ENCODE measurements at places on chromosomes 3 and 15. TPM values are rescaled to one million over a fixed set of nuclear protein-coding genes. Genes with fewer than 3 reads are reported as not detected.

GRCh38 chr15:61227269-61227949, 1.7 kb downstream of the RORA start:
- H3K27ac ChIP-seq, result no peak overlapping the region
- H3K27me3 ChIP-seq, result peaks cover 3% of the 10 kb centered on the region

DNA sequence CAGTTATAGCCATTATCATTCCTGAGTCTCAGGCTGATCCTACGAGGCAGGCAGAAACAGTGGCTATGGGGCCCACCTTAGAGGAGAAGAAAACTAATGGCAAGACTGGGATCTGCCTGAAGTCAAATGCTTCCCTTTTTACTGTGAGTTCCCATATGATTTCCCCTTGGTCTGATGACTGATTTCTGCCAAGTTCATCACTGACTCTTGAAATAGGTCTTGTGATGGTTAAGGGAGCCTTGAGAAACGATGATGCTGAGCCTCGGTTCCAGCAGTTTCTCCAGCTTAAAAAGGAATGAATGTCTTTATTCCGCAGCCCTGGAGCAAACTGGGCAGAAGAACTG, 29.4 kb upstream of the LDHAL6B start:
- DNase-seq, result no peak
- peaks cover 10% of the 10 kb centered on the region for H3K4me1 ChIP-seq
- H3K4me3 ChIP-seq, result no peak overlapping the region
- no peaks in the 10 kb centered on the region for H3K27me3 ChIP-seq
- no peaks in the 10 kb centered on the region for H3K36me3 ChIP-seq

GRCh38 chr3:73469331-73469730, 155.4 kb downstream of the PDZRN3 start:
- H3K27ac ChIP-seq, result no peak overlapping the region
- H3K4me1 ChIP-seq, result no peaks in the 10 kb centered on the region
- no peaks in the 10 kb centered on the region for H3K27me3 ChIP-seq
- no peak overlapping the region for H3K4me3 ChIP-seq

DNA sequence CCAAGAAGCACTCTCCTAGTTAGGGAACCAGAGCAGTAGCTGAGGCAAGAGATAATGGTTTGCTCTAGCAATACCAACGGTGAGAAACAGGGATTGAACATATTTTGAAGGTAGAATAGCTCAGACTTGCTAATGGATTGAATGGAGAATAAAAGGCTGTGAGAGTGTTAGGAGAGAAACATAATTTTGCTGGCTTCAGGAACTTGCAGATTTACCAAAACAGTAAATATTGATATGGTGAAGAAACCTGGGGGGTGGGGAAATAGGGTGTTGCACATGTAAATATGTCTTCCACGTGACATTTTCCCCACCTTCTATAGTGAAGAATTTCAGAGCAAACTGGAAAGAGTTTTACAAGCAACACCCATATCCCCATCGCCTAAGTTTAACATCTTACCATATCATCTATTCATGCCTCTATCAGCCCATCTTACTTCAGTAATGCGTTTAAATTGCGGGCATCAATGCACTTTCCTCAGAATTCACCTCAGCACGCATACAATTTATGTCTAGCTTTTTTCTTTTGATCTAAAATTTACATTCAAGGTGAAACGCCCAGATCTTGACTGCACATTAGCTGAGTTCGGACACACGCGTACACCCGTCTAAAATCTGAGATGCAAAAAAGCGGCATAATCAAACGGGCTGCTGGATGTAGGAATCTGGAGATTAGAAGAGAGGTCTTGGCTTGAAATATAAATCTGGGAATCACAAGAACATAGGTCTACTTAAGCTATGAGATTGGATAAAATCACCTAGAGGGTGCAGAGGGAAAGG, 891 bp upstream of the NR1D2 start:
- peaks cover 29% of the 10 kb centered on the region for H3K4me1 ChIP-seq
- no peaks in the 10 kb centered on the region for H3K27me3 ChIP-seq
- H3K27ac ChIP-seq, result peak overlapping the region; percentile 98
- DNase-seq, result no peak
- peak overlapping the region; percentile 74 for H3K4me3 ChIP-seq

Gene FAM131A
- 52.7 TPM for total RNA-seq

GRCh38 chr15:35305946-35306345, 220.9 kb upstream of the NANOGP8 start:
- H3K27ac ChIP-seq, result peak overlapping the region; percentile 75
- DNase-seq, result no peak
- no peak overlapping the region for H3K4me3 ChIP-seq
- no peaks in the 10 kb centered on the region for H3K27me3 ChIP-seq

Gene RTP3
- not detected for total RNA-seq

DNA sequence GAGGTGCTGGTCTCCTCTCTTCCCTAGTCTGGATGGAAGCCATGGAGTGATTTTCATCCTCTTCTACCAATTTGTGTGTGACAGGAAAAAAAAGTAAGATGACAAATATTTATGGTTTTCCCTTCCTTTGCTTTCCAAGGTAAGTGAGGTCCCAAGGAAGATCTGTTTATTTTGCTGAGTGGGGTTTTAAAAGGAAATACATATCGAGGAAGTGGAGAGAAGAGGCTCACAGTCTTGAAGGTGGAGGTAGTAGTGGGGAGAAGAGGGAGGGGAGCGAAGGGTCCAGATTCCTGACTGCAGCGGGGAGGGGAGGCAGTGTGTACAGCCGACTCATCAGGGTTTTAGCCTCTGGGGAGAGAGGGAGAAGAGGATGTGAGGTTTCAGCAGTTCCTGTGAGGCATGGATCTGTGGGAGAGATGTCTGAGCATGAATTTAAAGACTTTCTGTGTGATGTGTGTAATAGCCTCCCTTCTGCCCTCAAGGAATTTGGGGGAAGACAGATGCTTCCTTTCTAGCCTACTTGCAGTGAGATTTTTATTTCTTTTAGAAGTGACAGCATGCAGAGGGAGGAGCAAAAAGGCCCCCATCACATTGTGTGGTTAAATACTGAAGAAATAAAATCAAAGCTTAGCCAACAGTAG, 272.4 kb downstream of the THRB start:
- H3K27ac ChIP-seq, result no peak overlapping the region
- H3K4me3 ChIP-seq, result no peak overlapping the region
- H3K4me1 ChIP-seq, result no peaks in the 10 kb centered on the region
- no peaks in the 10 kb centered on the region for H3K27me3 ChIP-seq

- H3K36me3 ChIP-seq, result no peaks in the 10 kb centered on the region
- H3K4me1 ChIP-seq, result peaks cover 37% of the 10 kb centered on the region
- no peak for DNase-seq
- no peak overlapping the region for H3K4me3 ChIP-seq
- H3K27ac ChIP-seq, result peak overlapping the region; percentile 63
- H3K27me3 ChIP-seq, result no peaks in the 10 kb centered on the region
Observed at GRCh38 chr3:195101001-195101583, 169.9 kb downstream of the XXYLT1 start.

Gene SLC22A13
- 0.34 TPM for total RNA-seq

Gene PDE12
- 32.2 TPM for total RNA-seq

Gene CACNA2D3
- 3.0 TPM for total RNA-seq

DNA sequence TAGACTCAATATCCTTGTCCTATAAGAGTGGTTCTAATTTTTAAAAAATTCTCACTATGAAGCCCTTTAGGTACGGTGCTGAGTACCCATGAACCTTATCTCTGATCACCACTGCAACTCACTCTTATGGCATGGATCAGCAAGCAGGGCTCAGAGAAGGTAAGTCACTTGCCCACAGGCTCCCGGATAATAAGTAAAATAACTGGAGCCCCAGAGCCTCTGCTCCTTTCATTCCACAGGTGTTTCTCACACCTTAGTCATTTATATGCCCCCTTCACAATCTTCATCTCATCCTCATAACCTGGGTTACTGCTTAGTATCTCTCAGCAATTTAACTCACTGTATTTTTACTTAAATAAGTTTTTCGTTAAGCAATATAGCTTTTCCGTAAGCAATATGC, 28.4 kb upstream of the AKAP13 start:
- H3K4me1 ChIP-seq, result no peaks in the 10 kb centered on the region
- no peak overlapping the region for H3K4me3 ChIP-seq
- H3K27ac ChIP-seq, result no peak overlapping the region
- no peaks in the 10 kb centered on the region for H3K36me3 ChIP-seq

- H3K4me1 ChIP-seq, result no peaks in the 10 kb centered on the region
- H3K27ac ChIP-seq, result no peak overlapping the region
- no peak overlapping the region for H3K4me3 ChIP-seq
- no peaks in the 10 kb centered on the region for H3K27me3 ChIP-seq
Observed at GRCh38 chr3:56958879-56959278, 101.6 kb upstream of the SPATA12 start.

GRCh38 chr3:4416427-4416945, 50.6 kb downstream of the SUMF1 start:
- H3K4me1 ChIP-seq, result peaks cover 3% of the 10 kb centered on the region
- H3K4me3 ChIP-seq, result no peak overlapping the region
- H3K27ac ChIP-seq, result no peak overlapping the region
- no peak for DNase-seq

- no peaks in the 10 kb centered on the region for H3K27me3 ChIP-seq
- H3K4me1 ChIP-seq, result no peaks in the 10 kb centered on the region
- no peak overlapping the region for H3K27ac ChIP-seq
- no peak overlapping the region for H3K4me3 ChIP-seq
Observed at GRCh38 chr3:19016851-19017250, 131.5 kb upstream of the KCNH8 start.

DNA sequence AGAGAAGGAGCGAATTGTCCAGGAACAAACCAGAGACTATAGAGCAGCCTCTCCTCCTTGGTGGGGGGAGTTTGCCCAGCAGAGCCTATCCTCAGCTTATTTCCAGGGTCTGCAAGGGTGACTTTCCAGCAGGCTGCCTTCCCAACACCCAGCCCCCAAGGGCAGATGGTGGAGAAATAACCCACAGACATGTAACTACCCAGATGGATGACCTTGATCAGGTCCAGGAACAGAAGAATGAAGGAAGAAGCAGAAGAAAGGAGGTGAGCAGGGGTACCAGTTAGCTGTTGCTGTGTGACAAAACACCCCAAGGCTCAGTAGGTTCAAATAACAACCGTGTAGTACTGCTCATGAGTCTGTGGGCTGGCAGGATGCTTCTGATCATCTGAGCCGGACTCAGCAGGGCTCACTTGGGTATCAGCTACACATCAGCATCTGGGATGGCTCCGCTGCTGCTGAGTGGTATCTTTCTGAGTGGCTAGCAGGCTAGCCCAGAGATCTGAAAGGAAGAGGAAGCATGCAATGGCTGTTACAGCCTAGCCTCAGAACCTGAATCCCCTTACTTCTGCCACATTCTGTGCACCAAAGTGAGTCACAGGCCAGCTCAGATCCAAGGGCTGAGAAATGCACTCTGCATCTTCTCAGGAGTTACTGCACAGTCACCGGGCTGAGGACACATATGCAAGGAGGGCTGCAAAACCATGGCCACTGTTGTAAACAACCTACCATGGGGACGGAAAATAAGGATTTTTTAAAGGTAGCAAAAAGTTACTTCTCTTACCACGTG, 22.2 kb upstream of the TXNRD3 start:
- H3K27me3 ChIP-seq, result no peaks in the 10 kb centered on the region
- no peaks in the 10 kb centered on the region for H3K36me3 ChIP-seq
- no peak for DNase-seq
- H3K27ac ChIP-seq, result no peak overlapping the region

Gene TMEM158
- not detected for total RNA-seq

Gene MAPKAPK3
- 57.8 TPM for total RNA-seq

DNA sequence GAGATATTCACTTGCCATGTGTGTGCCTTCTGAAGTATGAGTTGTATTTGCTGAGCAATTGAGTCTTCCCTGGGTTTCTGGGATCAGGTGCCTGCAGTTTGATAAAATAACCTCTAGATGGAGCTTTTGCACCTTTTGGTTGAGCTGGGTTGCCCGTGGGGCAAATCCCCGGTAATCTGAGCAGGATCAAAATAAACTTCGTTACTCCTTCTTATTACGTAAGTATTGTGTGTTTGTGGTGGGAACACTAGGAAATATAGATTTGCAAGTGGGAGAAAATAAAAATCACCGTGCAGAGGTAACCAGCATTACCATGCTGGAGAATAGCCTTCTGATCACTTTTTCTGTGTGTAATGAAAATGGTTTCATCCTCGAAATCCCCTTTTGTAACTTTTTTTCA, 277.4 kb upstream of the NR2E3 start:
- H3K27me3 ChIP-seq, result no peaks in the 10 kb centered on the region
- no peaks in the 10 kb centered on the region for H3K36me3 ChIP-seq
- H3K27ac ChIP-seq, result no peak overlapping the region
- H3K4me3 ChIP-seq, result no peak overlapping the region
- no peaks in the 10 kb centered on the region for H3K4me1 ChIP-seq
- no peak for DNase-seq

Gene SPINT1
- total RNA-seq, result 128 TPM

Gene ZMYND10
- 3.1 TPM for total RNA-seq

DNA sequence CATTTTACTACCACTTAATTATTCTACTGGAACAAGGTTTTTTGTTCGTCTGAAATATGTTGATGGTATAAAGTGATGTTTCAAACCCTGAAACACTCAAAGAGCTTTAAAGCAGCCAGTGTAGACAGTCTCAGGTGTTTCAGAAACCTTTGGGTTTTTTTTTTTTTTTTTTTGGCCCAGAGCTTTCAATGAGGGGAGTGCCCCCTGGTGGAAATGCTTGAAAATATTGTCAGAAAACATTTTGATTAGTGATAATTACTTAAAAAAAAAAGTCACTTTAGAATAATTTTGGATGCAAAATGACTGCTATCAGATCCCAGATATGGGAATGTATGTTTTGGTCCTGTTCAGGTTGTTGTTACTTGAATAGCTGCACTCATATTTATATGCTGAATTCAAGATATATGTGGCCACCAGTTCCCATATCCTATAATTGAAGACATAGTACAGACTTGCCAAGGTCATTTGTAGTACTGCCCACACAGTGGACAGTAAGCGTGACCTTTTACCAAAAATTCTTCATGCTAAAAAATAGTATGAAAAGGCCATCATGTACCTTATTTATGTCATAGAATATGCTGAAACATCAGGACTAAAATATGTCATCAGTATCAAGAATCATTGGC, 35.9 kb downstream of the SATB1 start:
- H3K4me1 ChIP-seq, result no peaks in the 10 kb centered on the region
- H3K36me3 ChIP-seq, result peaks cover 4% of the 10 kb centered on the region
- no peaks in the 10 kb centered on the region for H3K27me3 ChIP-seq
- no peak overlapping the region for H3K4me3 ChIP-seq

GRCh38 chr15:100905850-100906249, 13.3 kb upstream of the LRRK1 start:
- H3K27me3 ChIP-seq, result peaks cover 3% of the 10 kb centered on the region
- DNase-seq, result no peak
- no peak overlapping the region for H3K4me3 ChIP-seq
- peaks cover 5% of the 10 kb centered on the region for H3K4me1 ChIP-seq

GRCh38 chr15:66625974-66626373, 60.2 kb upstream of the LCTL start:
- no peaks in the 10 kb centered on the region for H3K36me3 ChIP-seq
- no peak for DNase-seq
- H3K27ac ChIP-seq, result no peak overlapping the region
- no peak overlapping the region for H3K4me3 ChIP-seq

Gene LRRC49
- total RNA-seq, result 13.2 TPM

GRCh38 chr3:143011705-143012104, 10.3 kb downstream of the U2SURP start:
- DNase-seq, result no peak
- H3K4me1 ChIP-seq, result peaks cover 15% of the 10 kb centered on the region
- H3K27ac ChIP-seq, result no peak overlapping the region
- no peaks in the 10 kb centered on the region for H3K27me3 ChIP-seq
- H3K36me3 ChIP-seq, result peaks cover under 1% of the 10 kb centered on the region

GRCh38 chr3:101643861-101644613, 32.9 kb downstream of the ZBTB11 start:
- no peak overlapping the region for H3K4me3 ChIP-seq
- H3K4me1 ChIP-seq, result no peaks in the 10 kb centered on the region
- DNase-seq, result no peak
- H3K36me3 ChIP-seq, result peaks cover 14% of the 10 kb centered on the region

- no peaks in the 10 kb centered on the region for H3K36me3 ChIP-seq
- peaks cover 6% of the 10 kb centered on the region for H3K4me1 ChIP-seq
- no peak overlapping the region for H3K4me3 ChIP-seq
- DNase-seq, result no peak
Observed at GRCh38 chr15:36911322-36911944, 188.9 kb downstream of the MEIS2 start.
